ENCODE measurements at places on chromosomes 11 and 22.

GRCh38 chr11:34147581-34147980 lies 42.2 kb downstream of the NAT10 start:
- DNase-seq = no peak

DNA sequence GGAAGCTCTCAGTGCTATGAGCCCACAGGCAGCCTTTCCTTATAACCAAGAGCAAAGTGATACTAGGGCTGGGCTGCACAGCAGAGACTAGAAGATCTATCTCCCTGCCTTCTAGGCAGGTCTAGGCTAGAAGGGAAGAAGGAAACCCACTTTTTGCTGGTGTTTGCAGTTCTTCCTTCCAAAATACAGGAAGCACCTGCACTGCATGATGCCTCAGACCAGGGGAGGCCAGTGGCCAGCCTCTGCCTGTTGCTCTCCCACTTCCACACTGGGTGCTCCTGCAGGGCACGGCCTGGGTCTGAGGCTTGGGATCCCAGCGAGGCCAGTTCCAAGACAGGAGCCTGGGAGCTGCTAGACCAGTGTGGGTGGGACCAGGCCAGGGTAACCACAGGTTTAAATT lies 6.0 kb upstream of the UCP3 start:
- no peak for DNase-seq

DNA sequence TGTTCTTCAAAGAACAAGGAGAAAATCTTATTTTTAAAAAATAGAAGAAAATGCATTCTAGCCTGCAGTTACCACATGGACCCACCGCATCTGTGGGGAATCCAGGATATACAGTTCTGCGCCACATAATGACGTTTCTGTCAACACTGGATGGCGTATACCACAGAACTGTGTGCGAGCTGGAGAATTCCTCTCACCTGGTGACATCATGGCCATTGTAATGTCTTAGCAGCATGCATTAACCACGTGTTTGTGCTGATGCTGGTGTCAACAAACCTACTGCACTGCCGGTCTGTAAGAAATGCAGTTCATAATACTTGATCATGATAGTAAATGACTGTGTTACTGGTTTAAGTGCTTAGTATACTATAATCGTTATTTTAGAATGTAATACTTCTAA lies 174.7 kb downstream of the TBC1D22A start:
- DNase-seq = no peak

- DNase-seq = no peak
Observed at GRCh38 chr22:38739300-38740055, 16.3 kb downstream of the SUN2 start.

GRCh38 chr22:23626286-23626975 lies 5.7 kb downstream of the DRICH1 start:
- no peak for DNase-seq

DNA sequence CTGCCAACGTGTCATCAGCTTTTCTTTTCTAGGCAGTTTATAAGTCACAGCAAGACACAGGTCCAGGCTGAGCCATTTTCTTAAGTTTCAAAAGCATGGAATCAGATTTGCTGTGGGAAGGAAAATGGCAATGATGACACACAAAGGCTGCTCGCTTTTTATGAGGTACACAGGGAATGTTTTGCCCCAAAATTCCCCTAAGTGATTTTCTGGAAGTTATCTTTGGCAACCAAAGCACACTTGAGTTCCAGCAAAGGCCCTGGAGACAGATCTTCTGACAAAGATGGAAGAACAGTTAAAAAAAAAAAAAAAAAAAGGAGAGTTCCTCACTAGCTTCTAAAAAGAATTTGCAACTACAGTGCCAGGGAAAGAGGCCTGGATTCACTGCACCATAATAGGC lies 260.8 kb downstream of the LARGE1 start:
- DNase-seq = no peak

- no peak for DNase-seq
Observed at GRCh38 chr11:12721816-12722604, 47.8 kb downstream of the TEAD1 start.

- no peak for DNase-seq
Observed at GRCh38 chr11:92580908-92581307, 356.3 kb downstream of the FAT3 start.

DNA sequence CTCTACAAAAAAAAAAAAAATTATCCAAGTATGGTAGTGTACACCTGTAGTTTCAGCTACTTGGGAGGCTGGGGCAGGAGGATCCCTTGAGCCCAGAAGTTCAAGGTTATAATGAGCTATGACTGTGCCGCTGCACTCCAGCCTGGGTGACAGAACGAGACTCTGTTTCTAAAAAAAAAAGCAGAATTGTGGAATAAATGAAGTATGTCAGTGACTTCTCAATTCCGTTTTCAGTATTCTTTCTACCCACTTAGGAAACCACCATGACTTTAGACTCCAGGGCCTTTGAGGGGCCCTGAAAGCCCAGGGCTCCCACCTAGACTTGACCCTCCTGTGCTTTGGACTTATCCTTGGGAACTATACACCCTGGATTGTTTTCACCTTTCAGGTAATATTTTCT lies 6.5 kb upstream of the NUP160 start:
- DNase-seq = no peak

DNA sequence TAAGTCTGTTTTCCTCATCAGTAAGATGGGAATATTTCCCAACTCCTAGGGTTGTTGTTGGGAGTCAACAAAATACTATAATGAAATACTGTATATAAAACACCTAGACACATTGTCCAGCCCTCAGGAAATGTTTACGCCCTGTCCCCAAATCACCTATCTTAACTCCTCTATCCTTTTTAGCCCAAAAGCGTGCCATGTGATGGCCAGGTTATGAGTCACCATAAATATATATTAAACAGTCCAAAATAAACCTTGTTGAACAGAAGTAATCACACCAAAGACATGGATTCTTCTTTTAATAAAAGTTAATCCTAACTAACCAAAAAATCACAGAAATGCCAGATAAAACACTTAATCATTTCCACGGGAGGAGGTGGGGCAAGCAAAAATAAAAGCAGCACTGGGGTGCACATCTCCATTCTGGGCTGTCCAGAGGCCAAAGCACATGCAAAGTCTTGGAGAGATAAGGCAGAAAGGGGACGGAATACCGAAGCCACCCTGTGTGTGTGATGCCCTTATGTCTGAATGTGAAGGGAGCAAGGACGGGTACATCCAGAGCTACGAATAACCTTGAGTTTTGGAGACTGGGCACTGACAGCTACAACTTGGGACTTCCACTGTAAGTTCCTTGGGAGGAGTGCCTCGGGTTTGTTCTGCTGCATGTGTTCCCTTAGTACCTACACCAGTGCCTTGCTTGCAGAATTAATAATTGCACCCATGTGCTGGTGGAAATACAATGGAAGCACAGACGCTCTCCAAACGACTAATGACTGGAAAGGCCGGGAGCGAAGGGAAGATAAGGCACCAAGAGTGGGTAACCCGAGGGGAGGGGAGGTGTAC lies 1.1 kb downstream of the OSBP start:
- DNase-seq = no peak

GRCh38 chr11:84564180-84564866 lies 1062.8 kb downstream of the DLG2 start:
- no peak for DNase-seq

- DNase-seq = no peak
Observed at GRCh38 chr11:19683141-19683805, 29.4 kb upstream of the NAV2 start.

GRCh38 chr11:72452495-72452894 lies 18.2 kb upstream of the CLPB start:
- DNase-seq = no peak

Measured in activated CD8-positive, alpha-beta memory T cell treated with anti-CD3 and anti-CD28 coated beads for 1 hour (primary cell).